ENCODE measurements at places on chromosomes 16 and 17.
A peak's percentile ranks its signal among the peaks of the same experiment; 100 is the strongest.

DNA sequence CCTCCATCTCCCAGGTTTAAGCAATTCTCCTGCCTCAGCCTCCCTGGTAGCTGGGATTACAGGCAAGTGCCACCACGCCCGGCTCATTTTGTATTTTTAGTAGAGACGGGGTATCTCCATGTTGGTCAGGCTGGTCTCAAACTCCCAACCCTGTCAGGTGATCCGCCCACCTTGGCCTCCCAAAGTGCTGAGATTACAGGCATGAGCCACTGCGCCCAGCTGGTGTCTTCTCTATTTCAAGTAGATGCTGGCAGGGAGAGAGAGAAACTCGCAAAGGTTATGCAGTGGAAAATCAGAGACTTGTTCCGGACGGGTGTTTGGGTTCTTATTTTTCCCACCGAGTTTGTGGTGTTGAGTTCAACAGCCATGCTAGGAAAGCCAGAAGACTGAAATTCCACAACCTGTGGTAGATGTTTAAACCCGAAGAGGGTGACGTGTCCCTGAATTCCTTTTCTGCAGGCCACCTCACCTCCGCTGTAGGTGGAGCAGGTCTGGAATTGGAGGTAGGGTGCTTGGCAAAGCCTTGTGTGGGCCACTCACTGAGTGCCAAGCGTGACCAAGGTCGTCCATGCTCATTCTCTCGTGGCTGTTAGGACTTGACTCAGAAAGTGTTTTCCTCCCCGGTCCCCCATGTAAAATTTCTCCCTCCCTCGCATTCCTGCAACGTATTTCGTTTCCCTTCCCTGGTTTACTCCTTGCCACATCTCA lies 7.3 kb upstream of the ZDHHC7 start:
- DNase-seq, result no peak

- no peak for DNase-seq
Observed at GRCh38 chr17:4073983-4074830, 68.6 kb downstream of the ZZEF1 start.

DNA sequence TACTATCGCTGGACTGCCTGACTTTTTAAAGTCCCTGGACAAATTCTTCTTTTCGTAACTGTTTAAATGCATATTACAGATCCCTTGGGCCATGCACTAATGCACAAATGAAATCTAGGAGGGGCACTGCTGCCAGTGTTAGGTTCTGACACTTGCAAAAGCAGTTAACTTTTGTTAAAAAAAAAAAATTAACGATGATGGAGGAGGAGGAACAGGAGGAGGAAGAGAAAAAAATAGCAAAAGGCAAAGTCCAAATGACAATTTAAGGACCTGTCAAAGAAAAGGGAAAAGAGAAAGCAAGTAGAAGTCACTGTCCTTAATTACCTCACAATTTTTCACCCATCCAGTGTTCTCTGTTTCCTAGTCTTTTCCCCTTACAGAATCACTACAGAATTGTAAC lies 97.8 kb upstream of the CORO6 start:
- no peak for DNase-seq

DNA sequence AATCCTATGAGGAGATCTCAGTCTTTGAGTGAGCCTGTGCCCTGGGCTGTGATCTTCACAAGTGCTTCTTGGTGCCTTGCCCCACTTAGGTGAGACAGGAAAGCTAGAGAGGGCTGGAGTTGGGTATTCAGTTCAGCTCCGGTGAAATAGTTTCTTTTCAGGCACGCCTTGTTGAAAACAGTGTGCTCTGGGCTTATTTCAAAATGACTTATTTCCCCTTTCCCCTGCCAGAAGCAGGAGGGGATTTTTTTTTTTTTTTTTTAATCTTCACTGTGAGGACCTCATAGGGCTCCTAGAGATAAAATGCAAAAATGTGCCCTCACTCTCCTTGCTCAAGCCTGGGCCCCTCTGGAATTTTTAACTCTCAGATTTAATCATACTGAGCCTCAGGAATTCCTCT lies 27.2 kb downstream of the MOSMO start:
- no peak for DNase-seq

DNA sequence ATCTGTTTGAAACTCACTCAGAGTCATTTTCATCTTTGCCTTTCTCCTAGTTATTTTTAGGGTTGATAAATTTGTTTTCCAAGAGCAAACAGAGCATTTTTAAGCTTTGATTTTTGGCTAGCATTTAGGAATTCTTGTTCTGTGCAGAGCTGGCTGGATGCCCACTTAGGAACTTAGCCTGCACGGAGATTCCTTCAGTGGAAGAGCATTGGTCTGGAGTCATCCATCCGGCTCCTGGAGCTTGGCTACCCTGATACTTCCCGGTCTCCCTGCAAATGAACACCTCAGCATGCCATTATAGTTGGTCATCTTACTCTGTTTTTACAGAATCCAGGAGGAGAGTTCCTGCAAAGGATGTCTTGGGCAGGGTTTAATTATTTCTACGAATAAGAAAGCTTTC lies 57.1 kb downstream of the SPECC1 start:
- DNase-seq, result no peak

DNA sequence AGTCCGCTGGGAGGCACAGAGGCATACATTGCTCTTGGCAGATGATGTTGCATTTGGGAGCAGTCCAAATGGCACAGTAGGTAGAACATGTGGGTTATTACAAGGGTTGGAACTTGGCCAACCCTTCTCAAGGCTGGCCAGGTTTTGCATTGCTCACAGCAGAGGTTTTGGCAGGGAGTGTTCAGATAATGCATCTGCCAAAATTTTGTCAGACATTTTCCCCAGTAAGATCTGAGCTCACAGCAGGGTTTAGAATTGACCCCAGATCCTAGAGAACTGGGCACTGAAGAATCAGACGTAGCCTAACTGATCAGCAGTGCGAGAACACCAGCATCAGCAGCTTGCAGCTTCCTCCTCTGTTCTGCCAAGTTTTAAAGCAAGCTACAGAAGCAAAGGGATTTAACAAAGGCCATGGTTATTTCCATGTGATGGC lies 468.8 kb upstream of the KIF2B start:
- peak; percentile 89 for DNase-seq

GRCh38 chr17:13947499-13947898 lies 121.8 kb upstream of the COX10 start:
- DNase-seq, result no peak

DNA sequence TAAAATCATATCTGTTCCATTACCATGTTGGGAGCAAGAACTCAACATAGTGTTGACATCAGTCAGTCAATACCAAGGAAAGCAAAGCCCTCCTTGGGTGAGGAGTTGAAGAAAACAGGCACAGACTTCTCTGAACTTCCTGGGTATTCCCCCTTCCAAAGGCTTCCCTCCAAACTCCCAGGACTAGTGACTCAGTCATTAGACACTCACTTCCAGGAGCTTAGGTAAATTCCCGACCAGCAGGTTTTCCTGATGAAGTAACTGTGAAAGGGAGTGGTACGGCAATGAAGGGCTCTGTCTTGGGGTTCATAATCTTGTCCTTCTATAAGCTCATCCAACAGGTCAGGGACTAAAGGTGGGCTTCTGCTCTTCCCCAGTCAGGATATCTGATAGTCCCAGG lies 293.8 kb upstream of the AXIN2 start:
- no peak for DNase-seq

GRCh38 chr17:80644536-80644935 lies 99.9 kb downstream of the RPTOR start:
- DNase-seq, result no peak

GRCh38 chr17:80921741-80922579 lies 69.7 kb upstream of the CHMP6 start:
- DNase-seq, result no peak

DNA sequence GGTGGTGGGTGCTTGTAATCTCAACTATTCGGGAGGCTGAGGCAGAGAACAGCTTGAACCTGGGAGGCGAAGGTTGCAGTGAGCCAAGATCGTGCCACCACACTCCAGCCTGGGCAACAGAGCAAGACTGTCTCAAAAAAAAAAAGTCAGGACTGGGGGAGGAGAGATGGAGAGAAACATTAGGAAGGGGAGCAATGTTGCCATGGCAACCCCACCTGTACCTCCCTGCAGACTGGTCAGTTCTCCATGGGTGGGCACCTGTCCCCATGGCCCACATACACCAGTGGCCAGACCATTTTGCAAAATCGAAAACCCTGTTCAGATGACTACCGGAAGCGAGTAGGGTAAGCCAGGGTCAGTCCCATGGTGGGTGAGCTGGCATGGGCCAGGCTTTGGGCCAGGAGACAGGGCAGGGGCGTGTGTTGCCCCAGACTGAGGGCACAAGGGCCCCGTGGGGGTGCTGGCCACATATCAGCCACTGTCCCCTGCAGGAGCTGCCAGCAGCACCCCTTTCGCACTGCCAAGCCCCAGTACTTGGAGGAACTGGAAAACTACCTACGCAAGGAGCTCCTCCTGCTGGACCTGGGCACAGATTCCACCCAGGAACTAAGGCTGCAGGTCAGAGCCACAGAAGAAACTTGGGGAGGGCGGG lies 14.0 kb downstream of the TSNAXIP1 start:
- no peak for DNase-seq

- no peak for DNase-seq
Observed at GRCh38 chr17:8941520-8941919, 24.0 kb downstream of the PIK3R5 start.

DNA sequence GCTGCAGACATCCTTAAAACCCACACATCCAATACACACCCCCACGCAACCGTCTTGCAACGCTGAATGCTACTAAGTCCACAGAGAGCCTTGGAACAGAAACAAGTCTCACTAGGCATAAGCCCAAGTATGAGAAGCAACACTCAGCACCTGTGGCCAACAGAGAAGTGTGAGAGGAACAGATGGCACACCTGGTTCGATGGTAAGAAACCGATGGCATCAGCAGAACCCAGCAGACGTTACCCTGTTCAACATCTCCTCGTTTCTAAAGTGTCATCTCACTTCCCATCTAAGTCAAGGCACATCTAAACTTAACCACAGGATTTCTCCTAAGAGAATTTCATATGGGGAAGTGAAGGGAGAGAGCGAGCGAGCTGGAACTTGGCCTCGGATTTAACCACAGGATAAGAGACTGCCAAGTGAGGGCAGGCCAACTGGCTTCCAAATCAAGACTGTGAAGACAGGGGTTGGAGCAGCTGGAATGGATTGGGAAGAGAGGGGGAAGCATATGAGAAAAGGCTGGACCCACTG lies 41.0 kb downstream of the NXPH3 start:
- no peak for DNase-seq

GRCh38 chr17:12247761-12248160 lies 227.1 kb downstream of the MAP2K4 start:
- no peak for DNase-seq

DNA sequence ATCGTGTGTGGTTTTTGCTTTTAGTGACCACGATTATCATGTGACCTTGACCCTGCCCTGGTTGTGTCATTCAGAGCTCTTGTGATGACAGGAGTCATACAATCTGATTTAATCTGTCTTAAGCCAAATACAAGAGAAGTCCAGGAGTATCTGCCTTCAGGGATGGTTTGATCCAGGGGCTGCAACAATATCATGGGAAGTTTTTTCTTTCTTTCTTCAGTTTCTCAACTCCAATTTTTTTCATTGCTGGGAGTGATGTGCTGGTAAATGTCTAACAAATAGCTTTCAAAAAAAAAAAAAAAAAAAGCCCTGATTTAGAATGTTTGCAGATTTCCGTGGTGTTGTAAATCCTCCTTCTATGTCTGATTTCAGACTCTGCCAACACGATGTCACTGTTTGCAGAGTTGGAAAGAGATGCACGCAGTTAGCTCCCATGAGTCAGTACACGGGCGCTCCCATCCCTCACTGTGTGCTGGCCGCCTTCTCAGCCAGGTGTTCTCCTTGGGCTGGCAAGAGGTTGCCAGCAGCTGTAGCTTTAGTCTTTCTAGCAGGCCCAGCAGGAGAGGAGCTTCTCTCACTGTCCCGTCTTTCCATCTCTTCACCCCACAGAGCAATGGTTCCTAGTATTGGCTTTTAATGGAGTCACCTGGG lies 229.7 kb downstream of the SNX29 start:
- no peak for DNase-seq

DNA sequence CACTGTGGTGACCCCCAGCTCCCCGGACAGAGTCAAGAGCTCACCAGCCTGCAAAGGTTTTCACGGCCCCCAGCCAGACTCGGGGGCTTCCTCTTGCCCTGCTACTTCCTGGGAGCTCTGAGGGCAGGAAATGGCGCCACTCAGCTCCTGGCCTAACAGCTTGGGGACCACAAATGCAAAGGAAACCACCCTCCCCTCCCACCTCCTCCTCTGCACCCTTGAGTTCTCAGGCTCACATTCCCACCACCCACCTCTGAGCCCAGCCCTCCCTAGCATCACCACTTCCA lies 375 bp upstream of the SPN start:
- DNase-seq, result no peak

GRCh38 chr17:81939881-81940385 lies 2.8 kb upstream of the PYCR1 start:
- DNase-seq, result no peak

- peak; percentile 4 for DNase-seq
Observed at GRCh38 chr17:75619506-75620431, 13.5 kb upstream of the SMIM5 start.

DNA sequence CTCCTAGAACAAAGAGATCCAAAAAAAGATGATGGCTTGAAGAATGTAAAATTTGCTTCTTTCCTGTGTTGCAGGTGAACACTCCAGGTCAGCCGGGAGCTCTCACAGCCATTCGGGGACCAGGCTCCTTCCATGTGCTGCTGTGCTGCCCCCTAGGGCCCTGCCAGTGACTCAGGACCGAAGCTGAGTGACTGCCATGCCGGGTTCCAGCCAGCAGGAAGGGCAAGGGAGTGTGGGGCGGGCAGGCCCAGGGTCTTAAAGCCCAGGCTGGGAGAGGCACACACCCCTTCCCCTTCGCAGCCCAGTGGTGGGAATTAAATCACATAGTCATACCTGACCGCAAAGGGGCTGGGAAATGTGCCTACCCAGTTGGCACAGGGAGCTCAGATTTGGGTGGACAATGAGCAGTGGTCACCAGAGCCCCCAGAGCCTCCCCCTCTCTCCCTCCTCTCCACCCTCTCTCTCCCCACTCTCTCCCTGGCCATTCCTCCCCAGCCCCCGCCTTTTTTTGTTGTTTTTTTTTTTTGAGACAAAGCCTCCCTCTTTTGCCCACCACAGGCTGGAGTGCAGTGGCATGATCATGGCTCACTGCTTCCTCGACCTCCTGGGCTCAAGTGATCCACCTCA lies 11.5 kb downstream of the EPOP start:
- DNase-seq, result peak; percentile 76

DNA sequence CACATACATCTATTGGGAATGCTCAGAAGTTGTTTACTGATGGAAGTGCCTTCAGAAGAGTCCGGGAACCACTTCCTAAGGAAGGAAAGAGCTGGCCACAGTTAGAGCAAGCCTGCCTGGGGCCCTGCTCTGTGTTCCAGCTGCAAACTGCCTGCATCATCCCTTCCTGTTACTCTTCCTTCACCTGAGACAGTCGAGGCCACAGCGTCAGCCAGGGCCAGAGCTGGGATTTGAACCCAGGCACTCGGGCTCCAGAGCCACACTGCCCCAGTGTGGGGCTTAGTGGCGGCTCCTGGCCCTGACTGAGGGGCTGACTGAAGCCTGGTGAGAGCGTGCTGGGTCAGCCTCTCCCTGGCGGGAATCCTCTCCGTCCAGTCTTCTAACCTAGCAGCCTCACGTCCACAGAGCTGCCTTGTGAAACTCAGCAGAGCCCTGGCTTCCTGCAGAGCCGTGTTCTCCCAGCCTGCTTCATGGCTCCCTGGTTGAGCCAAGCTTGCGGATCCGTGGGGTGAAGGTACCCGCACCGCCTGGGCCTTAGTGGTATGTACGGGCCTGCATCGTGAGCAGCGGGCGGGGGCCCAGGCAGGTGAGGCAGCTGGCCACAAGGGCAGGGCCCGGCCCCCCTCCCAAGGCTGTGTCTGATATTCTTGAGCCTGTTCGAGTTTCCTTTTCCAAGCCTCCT lies 4.6 kb upstream of the C17orf99 start:
- no peak for DNase-seq

Measured in NCI-H345 (cell line).